ENCODE measurements at places on chromosomes 3 and 15. TPM values are rescaled to one million over a fixed set of nuclear protein-coding genes. Genes with fewer than 3 reads are reported as not detected.

- no peak overlapping the region for H3K27ac ChIP-seq
- no peaks in the 10 kb centered on the region for H3K36me3 ChIP-seq
- H3K4me3 ChIP-seq: no peak overlapping the region
- no peak for DNase-seq
Measured at GRCh38 chr3:55333923-55334322, 153.2 kb downstream of the WNT5A start.

DNA sequence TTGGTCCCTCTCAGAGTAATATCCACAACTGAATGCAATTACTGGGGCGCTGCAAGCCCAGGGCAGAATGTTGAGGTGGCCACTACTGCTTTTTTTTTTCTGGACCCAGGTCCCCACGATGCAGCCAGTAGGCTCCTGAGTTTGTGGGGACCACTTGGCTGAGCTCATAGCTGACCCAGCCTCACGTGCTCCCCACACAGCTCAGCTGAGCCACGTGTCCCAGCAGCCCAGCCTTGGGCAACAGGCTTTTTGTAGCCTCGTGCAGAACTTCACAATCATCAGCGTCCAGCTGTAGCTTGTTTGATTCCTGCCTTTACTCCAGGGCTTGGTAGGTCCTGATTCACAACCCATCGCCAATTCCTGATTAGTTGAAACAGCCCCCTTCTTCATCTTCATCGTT is 117.3 kb downstream of the ETFA start:
- H3K36me3 ChIP-seq: no peaks in the 10 kb centered on the region
- no peak for DNase-seq
- H3K27ac ChIP-seq: no peak overlapping the region
- H3K27me3 ChIP-seq: no peaks in the 10 kb centered on the region
- peaks cover 33% of the 10 kb centered on the region for H3K4me1 ChIP-seq

GRCh38 chr15:55795031-55795430 is 52.1 kb upstream of the PRTG start:
- no peaks in the 10 kb centered on the region for H3K36me3 ChIP-seq
- H3K27ac ChIP-seq: no peak overlapping the region
- no peaks in the 10 kb centered on the region for H3K27me3 ChIP-seq

DNA sequence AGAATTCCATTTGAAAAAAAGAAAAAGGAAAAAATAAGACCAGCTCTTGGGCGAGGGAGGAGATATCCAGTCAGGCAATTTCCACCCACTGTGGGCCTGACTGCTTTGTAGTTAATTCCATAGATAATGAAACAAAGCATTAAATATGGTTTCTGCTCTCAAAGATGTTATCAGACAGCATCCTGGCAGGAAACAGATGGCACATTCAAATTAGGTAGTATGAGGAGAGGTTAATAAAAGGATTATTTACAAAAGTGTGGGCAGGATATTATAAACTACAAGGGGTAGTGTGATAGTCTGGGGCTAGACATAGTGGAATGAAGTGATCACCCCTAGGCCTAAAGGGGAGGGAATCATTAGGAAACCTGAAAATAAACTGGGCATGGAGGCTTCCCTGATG is 193.2 kb downstream of the CLSTN2 start:
- no peaks in the 10 kb centered on the region for H3K4me1 ChIP-seq
- no peaks in the 10 kb centered on the region for H3K27me3 ChIP-seq
- no peaks in the 10 kb centered on the region for H3K36me3 ChIP-seq
- DNase-seq: no peak
- no peak overlapping the region for H3K4me3 ChIP-seq
- no peak overlapping the region for H3K27ac ChIP-seq

DNA sequence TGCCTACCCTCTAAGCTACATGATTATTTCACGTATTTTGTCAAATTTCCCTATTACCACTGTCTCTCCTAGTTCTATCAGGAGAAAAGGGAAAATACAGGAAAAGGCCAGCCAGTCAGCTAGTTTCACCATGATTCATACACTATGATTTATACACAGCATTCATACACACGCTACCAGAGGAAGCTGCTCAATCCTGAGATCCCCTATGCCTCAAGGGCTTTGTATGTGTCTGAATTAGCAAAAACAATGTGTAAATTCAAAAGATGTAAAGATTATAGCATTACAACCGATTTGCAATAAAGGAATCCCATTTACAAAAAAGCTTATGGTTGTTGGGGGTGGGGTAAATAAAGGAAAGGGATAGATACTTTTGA is 3.1 kb upstream of the ACKR4 start:
- no peak overlapping the region for H3K27ac ChIP-seq
- H3K36me3 ChIP-seq: no peaks in the 10 kb centered on the region
- no peak overlapping the region for H3K4me3 ChIP-seq
- H3K27me3 ChIP-seq: no peaks in the 10 kb centered on the region
- no peaks in the 10 kb centered on the region for H3K4me1 ChIP-seq
- no peak for DNase-seq

DNA sequence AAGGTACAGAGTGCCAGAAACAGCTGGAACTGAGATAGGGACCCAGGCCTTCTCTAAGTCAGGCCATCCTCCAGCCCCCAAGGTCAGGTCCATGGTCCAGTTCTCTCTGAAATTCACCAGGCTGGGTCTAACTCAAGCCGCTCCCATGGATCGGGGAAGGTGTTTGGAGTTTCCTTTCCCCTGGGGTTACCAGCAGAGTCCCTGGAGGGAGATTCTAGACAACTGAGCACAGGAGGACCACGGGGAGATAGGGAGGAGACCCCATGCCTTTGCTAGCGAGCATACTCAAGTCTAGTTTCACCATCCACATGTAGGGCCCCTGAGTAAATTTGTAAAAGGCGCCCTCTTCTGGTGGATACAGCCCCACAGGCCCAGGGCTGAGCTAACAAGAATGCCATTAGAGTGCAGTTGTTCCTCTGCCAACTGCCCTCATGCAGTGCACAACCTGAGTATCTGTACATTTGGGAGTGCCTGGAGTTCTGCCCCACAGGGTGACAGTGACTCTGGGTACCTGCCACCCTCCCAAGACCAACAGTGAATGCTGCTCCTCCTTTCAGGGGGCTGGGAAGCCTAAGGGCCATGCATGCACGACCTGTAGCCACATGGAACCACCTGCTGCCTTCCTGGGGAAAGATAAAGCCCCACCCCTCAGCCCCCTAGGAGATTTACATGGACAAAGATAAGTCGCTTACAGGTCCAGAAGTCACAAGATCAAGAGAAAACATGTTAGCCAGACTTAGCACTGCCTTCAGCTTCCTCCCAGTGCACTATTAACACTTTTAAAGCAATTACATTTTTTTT is 89.0 kb downstream of the IQSEC1 start:
- peak overlapping the region; percentile 63 for H3K27ac ChIP-seq
- peaks cover 69% of the 10 kb centered on the region for H3K4me1 ChIP-seq
- H3K4me3 ChIP-seq: no peak overlapping the region
- peaks cover 6% of the 10 kb centered on the region for H3K36me3 ChIP-seq

- no peak overlapping the region for H3K27ac ChIP-seq
- no peak overlapping the region for H3K4me3 ChIP-seq
- H3K27me3 ChIP-seq: no peaks in the 10 kb centered on the region
- no peaks in the 10 kb centered on the region for H3K4me1 ChIP-seq
- no peaks in the 10 kb centered on the region for H3K36me3 ChIP-seq
Measured at GRCh38 chr15:71461748-71462147, 346.5 kb downstream of the THSD4 start.

- no peaks in the 10 kb centered on the region for H3K4me1 ChIP-seq
- H3K4me3 ChIP-seq: no peak overlapping the region
- DNase-seq: no peak
Measured at GRCh38 chr3:99041747-99042146, 140.3 kb upstream of the DCBLD2 start.

GRCh38 chr3:45872569-45872968 is 13.8 kb upstream of the CCR9 start:
- no peak for DNase-seq
- peaks cover 30% of the 10 kb centered on the region for H3K4me1 ChIP-seq
- no peak overlapping the region for H3K4me3 ChIP-seq

GRCh38 chr15:87487484-87487883 is 769.1 kb downstream of the NTRK3 start:
- DNase-seq: no peak
- no peak overlapping the region for H3K4me3 ChIP-seq
- H3K27me3 ChIP-seq: no peaks in the 10 kb centered on the region
- no peak overlapping the region for H3K27ac ChIP-seq
- no peaks in the 10 kb centered on the region for H3K36me3 ChIP-seq

DNA sequence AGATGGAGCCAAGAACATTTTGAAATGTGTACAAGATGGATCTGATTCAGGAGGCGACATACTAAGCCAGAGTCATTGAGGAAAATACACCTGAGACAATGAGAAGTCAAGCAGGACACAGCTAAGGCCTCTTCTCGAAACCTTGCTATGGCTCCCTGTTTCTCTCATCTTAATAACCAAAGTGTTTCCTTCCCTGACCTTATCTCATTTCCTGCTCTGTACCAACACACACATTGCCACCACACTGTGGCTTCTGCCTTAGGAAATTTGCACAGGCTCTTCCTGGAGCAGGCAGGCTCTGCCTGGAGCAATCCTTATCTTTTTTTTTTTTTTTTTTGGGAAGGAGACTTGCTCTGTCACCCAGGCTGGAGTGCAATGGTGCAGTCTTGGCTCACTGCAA is 36.6 kb downstream of the OXSM start:
- DNase-seq: no peak
- no peak overlapping the region for H3K4me3 ChIP-seq
- H3K4me1 ChIP-seq: no peaks in the 10 kb centered on the region
- H3K27me3 ChIP-seq: no peaks in the 10 kb centered on the region

DNA sequence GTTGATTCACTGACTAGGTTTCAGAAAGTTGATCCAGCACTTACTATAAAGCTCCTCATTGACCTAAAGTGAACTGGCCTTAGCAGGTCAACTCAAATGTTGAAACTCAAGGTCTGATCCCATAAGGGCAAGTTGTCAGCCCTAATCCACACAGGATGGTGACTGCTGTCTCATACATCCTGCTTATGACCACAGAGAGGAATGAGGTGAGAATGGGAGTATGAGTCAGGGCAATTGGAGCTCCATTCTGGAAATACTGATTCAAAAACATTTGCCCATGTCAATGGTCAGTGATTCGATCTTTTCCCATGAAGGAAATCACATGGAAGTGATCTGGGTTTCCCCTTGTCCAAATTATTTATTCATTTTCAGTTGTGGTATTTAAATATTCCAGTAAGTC is 78.7 kb downstream of the ZNF385D start:
- no peaks in the 10 kb centered on the region for H3K27me3 ChIP-seq
- no peaks in the 10 kb centered on the region for H3K4me1 ChIP-seq
- H3K27ac ChIP-seq: no peak overlapping the region
- no peaks in the 10 kb centered on the region for H3K36me3 ChIP-seq
- no peak overlapping the region for H3K4me3 ChIP-seq

DNA sequence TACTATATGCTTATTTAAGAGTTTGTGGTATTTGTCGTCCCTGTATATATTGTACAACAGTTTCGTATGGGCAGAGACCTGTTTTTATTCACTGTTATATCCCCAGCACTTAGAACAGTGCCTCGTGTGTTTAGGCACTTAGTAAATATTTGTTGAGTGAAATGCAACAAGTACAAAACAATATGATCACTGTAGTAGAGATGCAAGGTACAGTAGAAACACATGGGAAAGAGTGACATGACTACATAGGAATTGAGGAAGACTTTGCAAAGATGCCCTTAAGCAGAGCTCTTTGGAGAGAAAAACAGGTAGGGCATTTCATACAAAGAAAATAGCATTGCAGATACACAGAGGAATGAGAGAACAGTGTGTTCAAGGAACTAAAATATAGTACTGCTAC is 18.3 kb downstream of the RASA2 start:
- H3K36me3 ChIP-seq: peaks cover 27% of the 10 kb centered on the region
- no peak for DNase-seq
- peaks cover 24% of the 10 kb centered on the region for H3K4me1 ChIP-seq
- H3K27me3 ChIP-seq: no peaks in the 10 kb centered on the region
- no peak overlapping the region for H3K27ac ChIP-seq

GHSR gene
- not detected for total RNA-seq

CHDH gene
- 0.37 TPM for total RNA-seq

SLC2A2 gene
- not detected for total RNA-seq

SRGAP3 gene
- total RNA-seq: 3.4 TPM
